IPS DF 19.7 (cell line): ENCODE measurements at places on chromosomes 16 and 17.

DNA sequence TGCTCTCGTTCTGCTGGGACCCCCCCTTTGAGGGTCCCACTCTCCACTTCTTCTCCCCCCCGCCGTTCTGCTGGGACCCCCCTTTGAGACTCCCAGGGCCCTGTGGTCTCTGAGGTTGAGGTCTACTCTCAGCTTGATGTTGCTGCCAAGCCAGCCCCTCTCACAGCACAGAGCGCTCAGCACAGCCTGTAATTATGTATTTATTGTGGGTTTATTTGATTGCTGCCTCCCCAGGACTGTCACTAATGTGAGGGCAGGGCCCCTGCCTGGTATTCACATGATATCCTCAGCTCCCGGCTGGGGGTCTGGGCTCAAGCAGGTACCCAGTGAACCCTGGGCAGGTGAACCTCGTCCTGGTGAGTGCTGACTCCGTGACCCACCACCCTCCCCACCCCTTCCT is 35.4 kb downstream of the ACTG1 start:
- no peak for DNase-seq

DNA sequence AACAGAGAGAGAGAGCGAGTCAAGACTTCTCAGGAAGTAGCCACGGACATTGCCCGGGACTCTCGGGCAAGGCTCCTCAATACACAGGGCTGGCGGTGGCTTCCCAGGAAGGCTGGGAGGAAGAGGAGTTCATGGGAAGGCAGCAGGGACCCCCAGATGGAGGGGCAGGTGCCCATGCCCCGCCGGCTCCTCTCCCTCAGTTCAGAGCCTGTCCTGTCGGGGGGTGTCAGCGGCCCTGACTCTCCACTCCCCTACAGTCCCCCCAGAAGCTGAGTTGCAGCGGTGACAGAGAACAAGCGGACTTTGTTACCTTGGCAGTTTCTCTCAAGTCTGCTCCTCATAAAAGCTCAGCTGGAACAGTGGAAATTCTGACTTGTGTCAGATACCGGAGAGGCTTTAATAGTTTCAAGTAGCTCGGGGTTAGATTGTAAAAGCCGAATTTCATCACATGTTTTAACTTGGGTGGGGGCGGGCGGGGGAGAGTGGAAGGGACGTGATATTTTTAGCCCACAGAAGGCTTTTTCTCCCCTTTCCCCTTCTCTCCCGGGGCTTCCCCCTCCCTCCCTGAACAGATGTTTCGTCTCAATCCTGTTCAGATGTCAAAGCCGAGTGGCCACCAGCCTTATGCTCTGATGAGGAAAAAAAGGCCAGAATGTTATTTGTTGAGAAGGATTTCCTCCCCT is 65.2 kb downstream of the NKD1 start:
- DNase-seq, result no peak

DNA sequence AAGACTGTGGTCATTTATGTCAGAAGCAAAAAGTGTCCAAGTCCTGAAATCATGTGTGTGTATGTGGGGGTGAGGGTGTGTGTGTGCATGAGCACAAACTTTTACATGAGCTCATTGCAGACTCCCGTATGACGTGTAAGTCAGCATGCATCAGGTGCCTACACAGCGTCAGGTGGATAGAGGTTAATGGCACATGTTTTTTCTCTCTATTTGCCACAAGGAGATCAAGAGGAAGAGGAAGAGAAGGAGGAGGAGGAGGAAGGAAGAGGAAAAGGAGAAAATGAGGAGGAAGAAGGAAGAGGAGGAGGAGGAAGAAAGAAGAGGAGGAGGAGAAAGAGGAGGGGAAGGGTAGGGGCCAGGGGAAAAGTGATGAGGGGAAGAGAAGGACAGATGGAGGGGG is 178.0 kb upstream of the DYNLRB2 start:
- DNase-seq, result no peak

DNA sequence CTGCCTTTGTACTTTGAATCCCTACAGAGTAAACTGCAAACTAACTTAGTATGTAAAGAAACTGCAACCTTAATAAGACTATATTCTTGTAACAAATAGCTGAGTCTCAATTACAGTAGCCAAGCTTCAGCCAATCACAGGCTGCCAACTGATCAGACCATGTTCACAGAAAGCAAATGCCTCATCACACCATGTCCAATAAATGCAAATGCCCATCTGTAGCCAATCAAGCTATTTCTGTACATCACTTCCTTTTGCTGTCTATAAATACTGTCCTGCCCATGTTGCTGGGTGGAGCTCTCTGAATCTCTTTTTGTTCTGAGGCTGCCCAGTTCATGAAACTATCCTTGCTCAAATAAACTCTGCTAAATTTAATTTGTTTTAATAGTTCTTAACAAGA is 531.7 kb upstream of the TOM1L1 start:
- no peak for DNase-seq

GRCh38 chr17:6508016-6508415 is 48.3 kb downstream of the PITPNM3 start:
- no peak for DNase-seq

GRCh38 chr17:79466562-79467350 is 144.1 kb downstream of the RBFOX3 start:
- no peak for DNase-seq

DNA sequence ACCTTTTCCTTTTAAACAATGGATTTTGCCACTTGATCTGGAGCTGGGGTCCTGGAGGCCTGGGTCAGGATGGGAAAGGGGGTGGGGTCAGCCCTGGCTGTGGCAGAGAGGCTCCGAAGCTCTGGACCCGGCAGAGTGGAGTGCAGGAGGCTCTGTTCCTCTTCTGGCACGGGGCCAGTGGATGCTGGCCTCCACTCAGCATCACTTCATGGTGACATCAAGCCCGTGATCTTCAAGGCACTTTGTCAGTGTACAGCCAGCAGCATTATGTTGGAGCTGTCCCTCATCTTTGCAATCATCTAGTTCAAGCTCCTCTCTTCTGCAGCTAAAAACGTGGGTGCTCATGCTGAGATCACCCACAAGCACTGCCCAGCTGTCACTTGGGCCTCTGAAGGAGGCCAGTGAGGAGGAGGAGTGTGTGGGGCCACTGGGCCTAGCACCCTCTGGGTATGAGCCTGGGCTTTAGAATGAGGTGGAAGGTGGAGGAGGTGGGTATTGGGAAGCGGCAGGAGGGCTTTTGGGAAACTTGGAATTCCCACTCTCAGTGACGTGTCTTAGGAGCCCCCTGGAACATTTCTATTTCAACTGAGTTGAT is 45.9 kb upstream of the MGAT5B start:
- no peak for DNase-seq

DNA sequence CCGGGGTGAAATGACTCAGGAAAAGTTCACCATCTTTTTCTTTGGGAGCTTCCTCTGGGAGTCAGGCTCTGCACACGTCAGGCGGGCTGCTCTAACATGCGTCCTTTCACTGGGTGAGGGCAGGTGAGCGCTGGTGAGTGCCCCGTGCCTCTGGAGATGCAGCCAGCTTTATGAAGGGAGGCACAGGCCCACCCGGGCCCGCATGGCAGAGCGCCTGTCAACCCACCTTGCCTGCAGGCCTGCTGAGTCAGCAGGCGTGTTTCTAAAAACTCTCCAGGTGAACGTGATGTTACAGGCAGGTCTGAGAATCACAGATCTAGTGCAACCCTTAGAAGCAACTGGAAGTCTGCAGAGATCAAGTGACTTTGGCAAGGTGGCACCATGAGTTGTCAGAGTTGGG is 18.4 kb downstream of the MAP1LC3B start:
- DNase-seq, result no peak

DNA sequence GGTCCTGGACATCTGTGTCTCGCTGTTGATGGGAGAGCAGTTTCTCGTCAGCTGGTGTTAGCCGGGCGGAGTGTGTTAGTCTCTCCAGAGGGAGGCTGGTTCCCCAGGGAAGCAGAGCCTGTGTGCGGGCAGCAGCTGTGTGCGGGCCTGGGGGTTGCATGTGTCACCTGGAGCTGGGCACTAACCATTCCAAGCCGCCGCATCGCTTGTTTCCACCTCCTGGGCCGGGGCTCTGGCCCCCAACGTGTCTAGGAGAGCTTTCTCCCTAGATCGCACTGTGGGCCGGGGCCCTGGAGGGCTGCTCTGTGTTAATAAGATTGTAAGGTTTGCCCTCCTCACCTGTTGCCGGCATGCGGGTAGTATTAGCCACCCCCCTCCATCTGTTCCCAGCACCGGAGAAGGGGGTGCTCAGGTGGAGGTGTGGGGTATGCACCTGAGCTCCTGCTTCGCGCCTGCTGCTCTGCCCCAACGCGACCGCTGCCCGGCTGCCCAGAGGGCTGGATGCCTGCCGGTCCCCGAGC is 17.9 kb downstream of the GAA start:
- no peak for DNase-seq

DNA sequence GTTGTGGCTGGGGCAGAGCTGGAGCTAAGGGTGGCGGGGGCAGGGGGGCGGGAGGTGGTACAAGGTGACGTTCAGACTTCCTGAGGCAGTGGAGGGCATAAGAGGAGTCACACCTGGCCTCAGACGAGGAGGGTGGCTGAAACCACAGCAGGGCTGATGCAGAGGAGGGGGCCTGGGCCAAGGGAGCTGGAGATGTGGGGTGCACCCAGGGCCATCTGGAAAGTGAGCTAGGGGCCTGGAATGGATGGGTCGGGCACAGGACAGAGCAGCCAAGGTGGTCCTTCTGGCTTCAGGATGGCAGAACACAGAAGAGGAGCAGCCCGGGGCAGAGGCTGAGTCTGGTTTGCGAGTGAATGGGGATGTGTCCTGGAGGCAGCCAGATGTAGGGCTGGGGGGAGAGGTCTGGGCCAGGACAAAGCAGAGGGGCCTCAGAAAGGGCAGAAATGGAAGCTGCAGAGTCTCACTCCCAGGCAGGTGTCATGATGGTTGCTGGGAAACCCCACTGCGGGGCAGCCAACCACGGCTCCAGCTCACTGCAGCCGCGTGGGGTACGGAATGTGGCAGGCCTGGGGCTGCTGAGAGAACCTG is 57.6 kb downstream of the PRMT7 start:
- no peak for DNase-seq

DNA sequence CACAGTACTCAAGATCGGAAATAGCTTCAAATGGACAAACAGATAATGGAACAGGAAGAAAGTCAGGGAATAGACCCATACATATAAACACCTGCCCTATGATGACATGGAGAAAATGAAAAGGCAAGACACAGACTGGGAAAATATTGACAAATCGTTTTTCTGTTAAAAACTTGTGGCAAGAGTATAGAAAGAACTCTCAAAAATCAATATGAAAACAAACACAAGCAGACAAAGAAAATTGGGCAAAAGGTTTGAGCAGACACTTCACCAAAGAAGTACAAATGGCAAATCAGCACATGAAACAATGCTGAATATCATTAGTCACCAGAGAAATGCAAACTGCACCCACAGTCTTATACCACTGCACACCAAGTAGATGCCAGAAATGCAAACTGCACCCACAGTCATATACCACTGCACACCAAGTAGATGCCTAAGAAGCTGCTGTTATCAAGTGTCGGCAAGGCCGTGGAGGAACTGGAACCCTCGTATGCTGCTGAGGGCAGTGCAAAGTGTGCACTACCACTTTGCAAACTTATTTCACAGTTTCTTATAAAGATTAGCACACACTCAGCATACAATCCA is 123.5 kb upstream of the CHMP6 start:
- no peak for DNase-seq
